ENCODE measurements at places on chromosomes 5 and 9. TPM values are rescaled to one million over a fixed set of nuclear protein-coding genes. Genes with fewer than 3 reads are reported as not detected.

Gene WDR38
- not detected for total RNA-seq

Gene MSMP
- not detected for total RNA-seq

Gene LEAP2
- total RNA-seq, result 2.3 TPM

Gene HK3
- not detected for total RNA-seq

DNA sequence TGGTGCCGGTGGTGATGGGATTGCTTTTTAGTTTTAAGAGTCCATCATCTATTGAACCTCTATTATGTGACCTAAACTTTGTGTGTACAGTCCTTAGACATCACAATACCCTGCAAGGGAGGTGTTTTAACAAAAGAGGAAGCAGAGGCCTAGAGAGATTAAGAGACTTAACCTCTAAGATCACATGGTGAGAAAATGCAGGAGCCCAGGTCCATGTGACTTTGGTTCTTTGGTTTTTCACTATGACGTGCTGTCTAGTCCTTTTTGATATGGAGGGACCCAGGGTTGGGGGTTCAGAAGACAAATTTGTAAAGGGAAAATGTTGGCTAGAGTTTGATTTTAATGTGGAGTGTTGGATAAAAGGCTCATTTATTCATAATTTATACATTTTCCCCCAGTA is 34.1 kb upstream of the TRMT10B start:
- no peaks in the 10 kb centered on the region for H3K36me3 ChIP-seq
- no peaks in the 10 kb centered on the region for H3K4me1 ChIP-seq
- no peak overlapping the region for H3K4me3 ChIP-seq
- H3K27ac ChIP-seq, result no peak overlapping the region
- no peaks in the 10 kb centered on the region for H3K27me3 ChIP-seq

All from esophagus squamous epithelium (tissue), 5 donors.